ENCODE measurements at places on chromosomes 2 and 18.
A peak's percentile ranks its signal among the peaks of the same experiment; 100 is the strongest.

DNA sequence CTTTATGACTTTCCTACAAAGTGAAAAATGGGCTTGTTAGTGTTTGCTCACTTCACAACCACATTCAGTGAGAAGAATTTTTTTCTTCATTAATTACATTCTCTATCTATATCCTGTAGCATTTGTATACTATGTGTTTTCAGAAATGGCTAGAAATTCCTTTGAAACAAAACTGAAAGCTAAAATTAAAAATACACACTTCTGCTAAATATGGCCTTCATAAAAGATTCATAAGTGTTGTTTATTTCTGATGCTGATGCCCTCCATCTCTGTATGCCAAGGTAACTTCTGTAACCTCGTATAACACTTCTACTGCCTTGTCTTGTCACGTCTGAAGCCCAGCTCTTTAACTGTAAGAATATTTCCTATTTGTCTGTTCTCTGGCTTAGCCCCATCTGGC lies 59.8 kb downstream of the PMAIP1 start:
- DNase-seq, result no peak

- DNase-seq, result no peak
Measured at GRCh38 chr2:99571021-99571420, 81.2 kb upstream of the REV1 start.

GRCh38 chr2:162017233-162017632 lies 56.8 kb downstream of the DPP4 start:
- DNase-seq, result peak; percentile 49

- DNase-seq, result no peak
Measured at GRCh38 chr2:238021327-238021726, 39.5 kb upstream of the SCLY start.

GRCh38 chr2:86350751-86351150 lies 13.3 kb upstream of the REEP1 start:
- DNase-seq, result no peak

- no peak for DNase-seq
Measured at GRCh38 chr18:50679056-50679455, 119.2 kb downstream of the MAPK4 start.

DNA sequence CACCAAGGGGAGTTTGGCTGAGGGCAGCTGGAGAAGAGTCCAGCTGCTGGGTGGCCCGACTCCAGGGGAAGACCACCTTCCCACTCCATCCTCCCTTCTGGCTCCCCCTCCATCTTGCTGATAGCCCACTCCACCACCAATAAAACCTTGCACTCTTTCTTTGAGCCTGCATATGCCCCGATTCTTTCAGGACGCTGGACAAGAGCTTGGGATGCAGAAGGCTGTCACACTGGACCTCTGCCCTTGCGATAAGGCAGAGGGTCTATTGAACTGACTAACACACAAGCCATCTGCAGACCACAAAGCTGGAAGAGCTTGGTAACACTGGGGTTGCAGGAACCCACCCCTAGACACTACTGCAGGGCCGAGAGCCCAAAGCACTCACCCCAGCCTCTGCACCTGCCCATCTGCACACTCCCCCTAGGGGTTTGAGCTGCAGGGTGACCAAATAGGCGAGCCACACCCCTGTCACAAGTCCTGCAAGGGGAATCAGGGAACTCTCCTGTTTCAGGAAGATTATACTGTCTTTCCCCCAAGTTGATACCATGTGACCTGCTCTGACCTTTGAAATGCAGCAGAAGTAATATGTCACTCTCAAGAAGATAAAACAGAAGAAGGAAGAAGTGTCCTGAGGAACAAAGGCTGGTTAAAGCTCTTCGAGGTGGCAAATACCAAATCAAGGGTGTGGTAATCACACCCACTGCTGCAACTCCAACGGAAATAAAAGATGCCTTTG lies 70.5 kb downstream of the SMAD4 start:
- DNase-seq, result no peak

DNA sequence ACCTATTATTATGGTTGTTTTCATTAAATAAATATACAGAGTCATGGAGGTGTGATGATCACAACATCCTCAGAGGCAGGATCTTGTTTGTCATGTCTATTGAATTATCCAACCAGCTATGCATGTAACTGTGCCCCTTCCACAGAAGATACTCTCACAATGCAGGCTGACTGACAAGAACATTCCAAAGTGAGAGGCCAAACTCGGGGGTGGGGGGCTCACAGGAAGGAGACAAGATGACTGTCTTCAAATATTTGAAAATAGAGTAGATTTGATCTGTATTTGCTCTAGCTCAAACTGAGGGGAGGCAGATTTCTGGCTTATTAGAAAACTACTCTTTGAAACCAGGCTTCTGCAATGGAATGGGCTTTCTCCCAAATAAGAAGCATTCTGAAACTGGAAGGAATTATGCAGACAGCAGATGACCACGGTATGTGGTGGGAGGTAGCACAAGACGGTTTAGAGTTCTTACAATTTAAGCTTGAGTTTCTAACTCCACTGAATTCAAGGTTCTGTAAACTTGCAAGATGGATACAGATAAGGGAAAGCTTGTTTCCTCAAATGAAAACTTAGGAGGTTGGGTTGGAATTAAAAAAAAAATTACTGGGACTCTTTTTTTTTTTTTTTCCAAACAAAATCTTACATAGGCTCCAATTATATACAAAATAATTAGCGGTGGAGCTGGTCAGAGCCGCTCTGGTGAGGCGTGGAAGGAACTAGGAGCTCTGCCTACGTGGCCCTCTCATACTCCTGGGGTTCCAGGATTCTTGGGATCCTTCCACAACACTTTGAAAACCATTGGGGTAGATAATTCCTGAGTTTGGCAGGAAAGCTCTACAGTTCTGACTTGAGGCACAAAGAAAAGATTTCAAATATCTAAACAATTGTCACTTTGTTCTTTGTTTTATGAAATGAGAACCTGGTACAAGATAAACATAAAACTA lies 79.3 kb downstream of the PLA2R1 start:
- DNase-seq, result no peak

GRCh38 chr2:137091704-137092103 lies 326.4 kb downstream of the THSD7B start:
- DNase-seq, result no peak

DNA sequence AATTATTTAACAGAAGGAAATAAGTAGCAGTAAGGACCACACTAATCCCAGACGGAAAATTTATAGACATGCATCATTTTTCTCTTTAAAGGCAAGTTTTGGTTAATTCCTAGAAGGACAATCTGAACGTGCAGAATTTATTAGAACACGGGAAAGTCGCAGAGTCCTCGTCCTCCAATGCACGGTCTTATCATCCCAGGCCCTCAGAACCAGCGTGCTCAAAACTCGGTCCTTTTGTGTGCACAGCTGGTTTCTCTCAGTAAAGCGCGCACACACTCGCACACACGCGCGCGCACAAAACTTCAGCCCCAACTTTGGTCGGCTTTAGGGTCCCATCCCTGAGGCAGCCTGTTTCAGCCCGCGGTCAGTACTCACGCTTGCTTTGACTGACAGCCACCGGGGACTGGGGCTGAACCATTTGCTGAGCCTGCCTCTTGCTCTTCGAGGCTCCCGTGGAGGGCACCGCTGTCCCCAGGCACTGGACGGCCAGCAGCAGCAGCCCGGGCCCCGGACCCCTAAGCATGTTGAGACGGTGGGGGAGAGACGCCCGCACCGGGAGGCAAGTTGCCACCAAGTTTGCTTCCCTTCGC lies 493 bp downstream of the FN1 start:
- DNase-seq, result peak; percentile 11

- no peak for DNase-seq
Measured at GRCh38 chr2:35468245-35468644, 887.3 kb upstream of the CRIM1 start.

DNA sequence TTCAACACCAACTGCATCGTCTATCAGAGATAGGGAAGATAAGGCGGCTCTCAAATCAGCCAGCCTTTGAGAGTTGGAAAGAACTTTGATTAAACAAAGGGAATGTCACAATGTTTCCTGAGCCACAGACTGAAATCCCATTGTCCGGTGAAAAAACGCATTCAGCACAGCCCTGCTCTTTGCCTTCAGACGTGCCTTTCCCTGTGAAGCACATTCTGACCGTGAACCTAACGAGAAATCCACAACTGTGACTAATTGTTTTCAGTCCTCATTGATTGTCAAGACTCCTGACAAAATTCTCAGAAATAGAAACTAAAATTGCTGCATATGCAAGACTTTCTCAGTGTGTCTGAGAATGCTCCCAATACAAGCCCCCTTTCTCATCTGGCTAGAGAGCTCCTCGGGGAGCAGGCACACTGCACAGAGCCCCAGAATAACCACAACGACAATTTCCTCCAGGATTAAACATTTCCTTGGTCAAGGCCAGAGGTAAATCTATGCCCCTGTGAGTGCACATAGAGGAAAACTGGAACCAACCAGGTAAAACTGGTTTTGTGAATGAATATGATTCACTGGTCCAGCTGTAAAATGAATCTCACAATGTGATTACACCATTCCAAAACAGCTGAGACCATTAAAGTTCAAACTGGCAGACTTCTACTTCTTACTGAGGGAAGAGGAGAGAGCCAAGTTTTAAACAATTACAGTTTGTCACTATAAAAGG lies 561.9 kb upstream of the ID2 start:
- peak; percentile 40 for DNase-seq

DNA sequence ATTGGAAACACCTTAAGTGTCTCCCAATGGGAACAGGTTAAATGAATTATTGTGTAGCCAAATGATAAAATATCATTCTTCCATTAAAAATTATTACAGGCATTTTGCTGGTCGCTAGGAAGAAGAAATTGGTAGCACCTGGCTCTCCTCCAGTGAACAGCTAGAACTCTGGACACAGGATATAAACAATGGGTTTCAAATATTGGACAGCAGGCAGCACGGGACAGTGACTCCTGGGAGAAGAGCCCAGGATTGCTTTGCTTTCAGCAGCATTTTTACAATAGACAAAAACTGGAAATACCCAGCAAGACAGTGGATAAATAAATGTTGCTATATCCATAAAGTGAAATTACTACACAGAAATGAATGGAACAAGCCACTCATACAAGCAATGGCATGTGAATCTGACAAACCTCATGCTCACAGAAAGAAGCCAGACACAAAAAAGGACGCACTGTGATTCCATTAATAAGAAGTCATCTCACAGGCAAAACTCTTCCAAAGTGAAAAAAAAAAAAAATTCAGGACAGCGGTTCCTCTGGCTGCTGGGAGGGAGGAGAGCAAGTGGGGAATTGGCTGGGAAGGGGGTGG lies 50.5 kb downstream of the LAMA1 start:
- DNase-seq, result no peak

GRCh38 chr18:43950062-43950461 lies 672.8 kb upstream of the SYT4 start:
- DNase-seq, result no peak

GRCh38 chr18:5302606-5303005 lies 7.1 kb upstream of the ZBTB14 start:
- DNase-seq, result no peak

GRCh38 chr2:105379741-105380186 lies 19.1 kb downstream of the FHL2 start:
- no peak for DNase-seq

- no peak for DNase-seq
Measured at GRCh38 chr2:11097038-11097720, 58.1 kb upstream of the SLC66A3 start.

DNA sequence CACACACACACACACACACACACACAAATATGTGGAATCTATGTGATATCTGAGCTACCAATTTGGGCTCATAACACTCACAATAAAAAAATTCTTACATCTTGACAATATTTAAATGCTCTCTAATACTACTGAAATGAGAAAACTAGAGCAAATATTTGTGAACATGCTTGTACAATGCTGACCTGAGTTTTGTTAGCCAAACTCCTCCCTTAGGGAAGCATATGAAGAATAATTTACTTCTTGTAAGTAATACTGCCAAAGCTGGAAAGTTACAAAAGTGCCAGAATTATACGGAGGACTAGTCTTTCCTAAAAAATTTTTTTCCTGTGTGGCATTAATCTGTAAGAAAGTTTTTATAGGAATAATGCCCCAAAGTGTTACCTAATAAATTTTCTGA lies 18.5 kb downstream of the MBD2 start:
- DNase-seq, result no peak

DNA sequence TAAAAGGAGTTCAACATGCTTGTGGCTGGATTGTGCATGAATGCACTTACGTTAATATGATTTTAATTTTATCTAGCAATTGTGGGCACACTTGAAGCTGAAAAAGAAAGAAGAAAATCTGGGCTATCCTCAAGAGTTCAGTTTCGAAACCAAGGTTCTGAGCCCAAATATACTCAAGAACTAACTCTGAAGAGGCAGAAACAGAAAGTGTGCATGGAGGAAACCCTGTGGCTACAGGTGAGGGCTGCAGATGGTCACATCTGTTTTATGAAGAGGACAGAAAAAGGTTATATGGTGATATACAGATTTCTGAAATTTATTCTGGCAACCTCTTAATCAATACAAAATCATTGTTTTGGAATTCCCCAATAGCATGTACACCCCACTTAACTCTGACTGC lies 57.3 kb downstream of the ITGA6 start:
- DNase-seq, result no peak

- DNase-seq, result no peak
Measured at GRCh38 chr2:142131010-142131669, at the start of gene LRP1B. TSS of gene LRP1B (minus strand) at chr2:142131016. CDS start at chr2:142130729, 287 bp downstream.

- DNase-seq, result no peak
Measured at GRCh38 chr18:64592246-64592645, 443.4 kb upstream of the LINC00305 start.

- DNase-seq, result no peak
Measured at GRCh38 chr2:217157581-217157980, 297.7 kb upstream of the TNP1 start.

DNA sequence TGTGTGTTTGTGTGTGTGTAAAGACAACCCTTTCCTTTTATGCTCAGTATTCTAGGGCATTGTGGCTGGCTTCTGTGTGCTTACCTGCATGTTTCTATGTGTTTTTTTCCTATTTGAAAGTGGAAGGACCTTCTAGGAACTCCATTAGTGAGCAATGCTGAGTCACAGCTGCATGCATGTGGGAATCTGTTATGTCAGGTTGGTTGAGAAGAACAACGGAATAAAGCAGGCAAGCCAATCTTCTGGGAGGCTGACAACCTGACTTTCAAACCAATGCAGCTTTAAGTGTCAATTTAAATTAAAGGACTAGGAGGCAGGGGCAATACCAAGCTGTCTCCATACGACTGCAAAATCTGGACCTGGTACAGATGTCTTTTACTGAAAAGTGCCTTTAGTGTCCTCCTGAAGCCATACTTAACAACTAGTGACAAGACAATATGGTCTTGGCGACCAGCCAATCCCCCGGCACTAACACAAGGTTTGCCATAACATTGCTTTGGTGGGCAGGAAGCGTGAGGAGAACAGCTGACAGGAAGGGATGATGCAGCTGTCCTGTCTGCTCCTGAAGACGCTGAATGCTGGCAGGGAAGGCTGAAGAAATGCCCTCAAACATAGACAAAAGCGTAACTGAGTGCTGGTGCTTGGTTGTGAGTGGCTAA lies 514.7 kb upstream of the CDH7 start:
- DNase-seq, result no peak

- no peak for DNase-seq
Measured at GRCh38 chr18:39886136-39886535, 2068.9 kb upstream of the PIK3C3 start.

- no peak for DNase-seq
Measured at GRCh38 chr18:58057291-58057965, 13.4 kb downstream of the NEDD4L start.
